ENCODE measurements at places on chromosomes 7 and 10. TPM values are rescaled to one million over a fixed set of nuclear protein-coding genes. Genes with fewer than 3 reads are reported as not detected.
A peak's percentile ranks its signal among the peaks of the same experiment; 100 is the strongest.

DNA sequence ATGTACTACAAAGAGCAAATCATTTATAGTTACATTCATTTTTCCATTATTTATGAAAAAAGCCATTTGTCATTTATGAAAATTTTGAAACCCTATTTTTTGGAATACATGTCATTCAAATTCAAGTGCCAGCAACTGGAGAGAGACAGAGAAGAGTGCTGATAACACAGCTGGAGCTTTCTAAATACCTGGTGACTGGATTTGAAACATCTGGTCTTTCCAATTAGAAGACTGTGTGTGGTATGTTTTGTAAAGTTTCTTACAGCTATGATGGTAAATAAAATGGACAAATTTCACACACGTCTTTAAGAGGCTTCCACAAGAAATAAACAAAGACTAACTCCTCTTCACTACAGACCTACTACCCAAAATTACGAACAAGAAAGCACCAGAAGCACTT is 56.8 kb downstream of the CHCHD3 start:
- DNase-seq = no peak

DNA sequence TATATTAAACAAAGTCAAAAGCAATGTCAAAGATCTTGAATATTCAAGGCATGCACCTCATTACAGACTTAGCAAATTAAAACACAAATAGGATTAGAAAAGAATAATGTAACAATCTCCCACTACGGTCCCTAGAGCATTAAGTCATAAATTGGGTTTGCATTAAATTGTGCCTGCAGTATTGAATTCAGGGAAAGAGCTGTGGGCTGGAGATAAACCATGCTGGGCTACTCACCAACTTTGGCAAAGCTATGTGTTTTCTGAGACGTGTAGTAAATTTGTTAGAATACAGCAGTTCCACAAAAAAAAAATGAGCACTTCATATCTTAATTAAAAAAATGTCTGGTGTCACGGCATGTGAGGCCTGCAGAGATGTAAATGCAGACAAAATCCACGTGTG is 241.6 kb downstream of the SNX10 start:
- no peak for DNase-seq

- no peak for DNase-seq
Observed at GRCh38 chr10:80599424-80599847, 61.7 kb downstream of the SH2D4B start.

- no peak for DNase-seq
Observed at GRCh38 chr7:147492606-147493005, 1098.0 kb upstream of the C7orf33 start.

- no peak for DNase-seq
Observed at GRCh38 chr7:1777122-1777521, 107.0 kb downstream of the ELFN1 start.

DNA sequence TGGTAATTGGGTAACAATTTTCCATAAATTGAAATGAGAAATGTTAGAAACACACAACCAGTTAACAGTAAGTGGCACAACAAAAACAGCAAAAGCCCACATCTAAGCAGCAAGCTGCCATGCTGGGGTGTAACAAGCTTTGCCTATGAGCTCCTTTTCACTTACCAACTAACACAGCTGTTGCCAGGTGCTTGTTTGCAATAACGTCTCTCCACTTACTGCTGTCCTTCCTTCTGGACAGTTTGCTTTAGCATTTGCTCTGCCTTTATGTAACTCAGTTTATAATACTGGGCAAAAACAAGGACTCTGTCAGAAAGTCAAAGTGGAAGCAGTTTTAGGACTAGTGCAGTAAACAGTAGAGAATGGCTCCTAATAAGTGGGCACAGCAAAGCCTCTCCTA is 740.9 kb downstream of the POM121L12 start:
- DNase-seq = no peak

DNA sequence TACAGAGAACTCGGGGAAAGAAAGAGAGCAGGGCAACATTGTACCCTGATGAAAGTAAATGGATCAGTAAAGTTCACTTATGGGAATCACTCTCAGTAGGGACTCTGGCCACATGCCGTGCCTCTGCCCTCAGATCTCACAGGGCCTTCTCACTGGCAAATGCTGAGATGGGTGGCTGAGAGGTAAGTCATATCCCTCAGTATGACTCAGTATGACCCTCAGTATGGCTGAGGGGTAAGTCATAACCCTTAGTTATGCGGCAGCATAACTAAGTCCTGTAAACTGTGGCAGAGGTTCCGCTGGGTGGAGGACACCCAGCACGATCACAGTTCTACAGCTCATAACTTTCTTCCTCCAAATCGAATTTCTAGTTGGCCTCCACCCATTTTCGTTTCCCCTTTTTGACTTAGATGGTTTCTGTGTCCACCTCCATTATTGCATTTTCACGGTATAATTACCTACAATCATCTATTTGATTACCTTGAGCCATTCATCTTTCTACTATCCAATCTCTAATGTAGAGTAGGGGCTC is 26.5 kb upstream of the WNT16 start:
- no peak for DNase-seq

The OGDH gene
- total RNA-seq = 80.0 TPM

DNA sequence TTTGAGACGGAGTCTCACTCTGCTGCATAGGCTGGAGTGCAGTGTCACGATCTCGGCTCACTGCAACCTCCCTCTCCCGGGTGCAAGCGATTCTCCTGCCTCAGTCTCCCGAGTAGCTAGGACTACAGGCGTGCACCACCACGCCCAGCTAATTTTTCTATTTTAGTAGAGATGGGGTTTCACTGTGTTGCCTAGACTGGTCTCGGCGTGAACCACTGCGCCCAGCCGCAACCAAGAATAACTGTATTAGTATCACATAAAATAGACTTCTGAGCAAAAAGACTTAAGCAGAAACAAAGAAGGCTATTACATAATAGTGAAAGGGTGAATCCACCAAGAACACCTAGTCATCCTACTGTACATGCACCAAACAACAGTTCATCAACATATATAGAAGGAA is 67.6 kb upstream of the TFEC start:
- DNase-seq = no peak

GRCh38 chr10:80474597-80474910 is 20.4 kb downstream of the TSPAN14 start:
- DNase-seq = no peak

GRCh38 chr10:24214762-24215161 is 5.8 kb downstream of the KIAA1217 start:
- peak; percentile 77 for DNase-seq

DNA sequence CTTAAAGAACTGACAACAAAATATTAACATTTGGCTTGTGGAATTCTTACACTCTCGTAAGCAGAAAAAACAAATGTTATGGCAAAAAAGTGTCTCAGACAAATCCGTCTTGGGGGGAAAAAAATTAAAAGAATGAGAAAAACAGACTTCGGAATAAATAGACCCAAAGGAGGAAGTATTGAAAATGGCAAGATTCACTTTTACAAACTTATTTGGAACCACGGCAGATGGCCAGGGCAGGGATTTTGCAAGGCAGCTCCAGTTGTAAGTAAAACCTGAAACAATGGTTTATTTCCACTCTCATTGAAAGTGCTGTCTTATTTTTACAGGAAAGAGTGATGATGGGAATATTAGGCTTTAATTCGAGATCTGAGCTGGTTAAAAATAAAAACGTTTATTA is 1.5 kb upstream of the ZNF438 start:
- no peak for DNase-seq

DNA sequence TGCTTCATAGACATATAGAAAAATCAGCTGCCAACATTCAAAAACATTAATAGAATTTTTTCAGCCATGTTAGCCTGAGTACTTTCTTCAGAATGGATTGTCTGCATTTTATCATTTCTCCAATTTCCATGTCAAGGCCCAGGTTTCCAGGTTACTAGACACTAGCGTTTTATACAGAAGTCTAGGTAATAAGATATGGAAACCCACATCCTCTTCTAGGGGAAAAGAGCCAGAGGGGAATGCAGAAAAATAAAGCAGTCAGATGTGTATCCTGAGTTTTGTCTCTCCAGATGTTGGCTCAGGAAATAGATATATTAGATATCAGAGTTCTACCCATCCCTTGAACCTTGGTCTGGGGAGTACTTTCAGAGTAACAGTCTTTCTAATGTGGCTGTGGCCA is 20.4 kb downstream of the GIMAP4 start:
- no peak for DNase-seq

GRCh38 chr7:46791188-46791587 is 790.7 kb downstream of the TNS3 start:
- DNase-seq = no peak

- no peak for DNase-seq
Observed at GRCh38 chr10:44971434-44971833, 7.2 kb downstream of the DEPP1 start.

The ZNF804B gene
- total RNA-seq = not detected

- DNase-seq = no peak
Observed at GRCh38 chr7:73652541-73652949, 15.1 kb upstream of the VPS37D start.

The NYAP1 gene
- 3.9 TPM for total RNA-seq

DNA sequence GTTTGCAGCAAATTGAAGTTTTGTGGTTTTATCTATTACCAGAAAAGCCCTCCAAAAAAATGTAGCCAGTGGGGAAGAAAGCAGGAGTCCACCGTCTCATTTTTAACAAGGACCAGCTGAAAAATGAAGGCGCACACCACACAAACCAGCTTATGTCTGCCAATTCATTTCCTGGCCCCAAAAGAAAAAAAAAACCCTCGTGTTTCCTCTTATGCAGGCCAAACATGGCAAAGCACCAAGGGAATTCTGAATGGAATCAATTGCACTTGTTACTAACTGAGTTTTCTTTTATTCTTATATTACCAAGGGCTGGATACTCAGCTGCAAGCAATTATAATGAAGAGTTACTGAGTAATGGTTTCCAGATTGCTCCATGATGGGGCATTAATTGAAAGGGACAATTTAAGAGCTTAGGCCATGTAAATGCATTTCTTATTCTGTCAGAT is 428.3 kb upstream of the NPVF start:
- DNase-seq = no peak

GRCh38 chr7:77349141-77349540 is 67.0 kb downstream of the GSAP start:
- DNase-seq = no peak

The GIMAP8 gene
- 9.6 TPM for total RNA-seq

The BTRC gene
- 12.5 TPM for total RNA-seq

DNA sequence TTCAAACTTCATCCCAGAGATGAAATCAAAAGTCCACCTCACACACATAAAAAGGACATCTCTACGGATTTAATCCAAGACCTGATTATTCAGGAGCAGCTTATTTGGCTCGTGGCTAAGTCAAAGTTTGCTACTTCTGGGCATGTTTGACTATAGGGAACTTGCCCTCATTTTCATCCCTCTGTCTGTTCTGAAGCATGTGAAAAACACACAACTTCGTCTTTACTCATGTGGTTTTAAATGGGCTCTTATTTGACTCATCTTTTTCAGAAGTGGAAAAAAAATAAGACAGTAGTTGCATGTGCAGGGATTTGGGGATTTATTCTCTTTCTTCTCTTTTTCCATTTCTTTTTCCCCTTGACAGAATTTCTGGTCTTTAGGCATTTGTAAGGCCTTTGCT is 295.9 kb downstream of the TFEC start:
- no peak for DNase-seq

DNA sequence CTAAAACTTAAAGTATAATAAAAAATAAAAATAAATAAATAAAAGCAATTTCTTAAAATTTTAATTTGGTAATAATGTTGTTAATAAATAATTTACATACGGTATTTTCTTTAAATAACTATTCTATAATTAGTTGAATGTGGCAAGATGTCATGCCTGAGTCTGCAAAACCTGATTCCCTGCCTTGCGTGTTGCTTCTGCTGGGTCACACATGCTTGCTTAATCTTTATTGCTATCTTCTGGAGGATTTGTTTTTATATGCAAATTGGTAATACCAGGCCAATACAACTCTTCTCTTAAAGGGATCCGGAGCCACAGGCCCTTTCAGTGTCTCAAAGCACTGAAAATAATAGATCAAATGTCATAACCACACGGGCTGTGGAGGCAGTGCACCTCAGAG is 59.4 kb upstream of the ABCB5 start:
- no peak for DNase-seq

DNA sequence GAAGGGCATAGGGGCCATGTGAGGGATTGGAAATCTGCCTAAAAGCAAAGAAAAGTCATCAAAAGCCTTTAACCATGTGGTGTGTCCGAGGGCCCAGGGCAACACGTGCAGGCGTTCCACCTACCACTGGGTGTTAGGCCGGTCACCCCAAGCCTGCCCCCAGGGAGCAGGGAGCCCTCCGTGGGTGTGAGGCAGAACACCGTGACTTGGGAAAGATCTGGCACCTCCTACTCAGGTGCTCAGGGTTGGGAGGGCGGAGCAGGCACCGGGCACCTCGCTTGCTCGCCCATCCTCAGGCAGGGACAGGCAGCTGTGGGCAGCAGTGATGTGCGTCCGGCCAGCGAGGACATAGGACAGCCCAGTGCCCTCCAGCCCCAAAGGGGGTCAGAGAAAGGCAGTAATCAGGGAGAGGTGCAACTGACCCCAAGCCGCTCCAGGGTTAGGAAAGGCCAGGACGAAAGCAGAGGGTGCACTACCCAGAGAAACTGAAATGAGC is 80.7 kb upstream of the CHST15 start:
- peak; percentile 64 for DNase-seq

The CPVL gene
- 9.6 TPM for total RNA-seq

The GRM3 gene
- total RNA-seq = not detected

- no peak for DNase-seq
Observed at GRCh38 chr7:149883452-149883861, 9.7 kb downstream of the ATP6V0E2 start.

The LDB3 gene
- 4.7 TPM for total RNA-seq

GRCh38 chr7:99243751-99244337 is 28.8 kb upstream of the MYH16 start:
- no peak for DNase-seq

GRCh38 chr7:522071-522950 is 2.7 kb upstream of the PDGFA start:
- no peak for DNase-seq

GRCh38 chr10:614139-614711 is 75.2 kb downstream of the DIP2C start:
- DNase-seq = no peak

The KLF14 gene
- total RNA-seq = not detected

The PRR15 gene
- not detected for total RNA-seq

DNA sequence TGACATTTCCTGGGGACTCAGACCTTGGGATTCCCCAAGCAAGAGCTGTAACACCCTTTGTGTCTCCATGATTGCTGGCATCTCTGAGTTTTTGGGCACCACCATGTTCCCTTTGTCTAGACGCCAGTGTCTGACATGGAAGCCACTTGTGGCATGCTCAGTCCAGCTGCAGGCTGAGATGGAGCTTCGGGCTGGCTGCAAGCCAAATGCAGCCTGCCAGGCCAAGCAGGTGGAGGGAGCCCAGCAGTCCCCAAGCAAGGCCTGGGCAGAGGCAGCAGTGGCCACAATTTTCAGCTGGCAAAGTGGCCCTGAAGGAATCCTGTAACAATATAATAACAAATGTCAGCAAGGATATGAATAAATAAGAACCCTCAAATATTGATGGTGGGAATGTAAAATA is 86.2 kb upstream of the ABCB5 start:
- DNase-seq = no peak

DNA sequence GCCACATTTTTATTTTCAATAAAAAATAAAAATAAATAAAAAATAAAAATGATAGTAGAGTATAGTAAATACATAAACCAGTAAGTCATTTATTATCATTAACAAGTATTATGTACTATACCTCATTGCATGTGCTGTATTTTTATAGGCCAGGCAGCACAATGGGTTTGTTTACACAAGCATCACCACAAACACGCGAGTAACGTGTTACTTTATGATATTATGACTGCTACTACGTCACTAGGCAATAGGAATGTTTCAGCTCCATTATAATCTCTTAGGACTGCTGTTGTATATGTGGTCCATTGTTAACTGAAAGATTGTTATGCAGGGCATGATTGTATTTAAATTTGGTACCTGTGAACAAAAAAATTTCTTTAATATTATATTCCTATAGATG is 20.8 kb upstream of the SDHAF3 start:
- no peak for DNase-seq

The TAS2R3 gene
- 1.5 TPM for total RNA-seq

The SLC26A5 gene
- not detected for total RNA-seq
